Naive B cell (primary cell): ENCODE measurements at places on chromosomes 12 and 14. TPM values are rescaled to one million over a fixed set of nuclear protein-coding genes. Genes with fewer than 3 reads are reported as not detected.

Gene PMCH
- not detected for polyA plus RNA-seq

Gene AJUBA
- not detected for polyA plus RNA-seq

Gene HOXC9
- not detected for polyA plus RNA-seq

Gene UTP20
- 8.5 TPM for polyA plus RNA-seq

Gene BCL11B
- not detected for polyA plus RNA-seq

Gene MYF6
- 1.1 TPM for polyA plus RNA-seq

- peaks cover 74% of the 10 kb centered on the region for H3K4me1 ChIP-seq
- H3K27me3 ChIP-seq, result peaks cover 6% of the 10 kb centered on the region
- H3K27ac ChIP-seq, result peak overlapping the region; percentile 94
- no peaks in the 10 kb centered on the region for H3K36me3 ChIP-seq
- no peak overlapping the region for H3K4me3 ChIP-seq
- DNase-seq, result no peak
Measured at GRCh38 chr14:64508215-64508776, 3.7 kb downstream of the ZBTB1 start.

GRCh38 chr14:28116716-28117115 lies 649.9 kb upstream of the FOXG1 start:
- no peak overlapping the region for H3K4me3 ChIP-seq
- no peaks in the 10 kb centered on the region for H3K4me1 ChIP-seq
- no peak overlapping the region for H3K27ac ChIP-seq
- H3K27me3 ChIP-seq, result no peaks in the 10 kb centered on the region

GRCh38 chr14:62592877-62593276 lies 452.4 kb downstream of the KCNH5 start:
- no peak overlapping the region for H3K27ac ChIP-seq
- H3K4me1 ChIP-seq, result no peaks in the 10 kb centered on the region
- H3K4me3 ChIP-seq, result no peak overlapping the region

- DNase-seq, result no peak
- H3K4me3 ChIP-seq, result no peak overlapping the region
- no peak overlapping the region for H3K27ac ChIP-seq
- H3K4me1 ChIP-seq, result peaks cover 32% of the 10 kb centered on the region
- H3K36me3 ChIP-seq, result peaks cover 16% of the 10 kb centered on the region
- H3K27me3 ChIP-seq, result no peaks in the 10 kb centered on the region
Measured at GRCh38 chr14:95132760-95133159, 24.6 kb downstream of the DICER1 start.

DNA sequence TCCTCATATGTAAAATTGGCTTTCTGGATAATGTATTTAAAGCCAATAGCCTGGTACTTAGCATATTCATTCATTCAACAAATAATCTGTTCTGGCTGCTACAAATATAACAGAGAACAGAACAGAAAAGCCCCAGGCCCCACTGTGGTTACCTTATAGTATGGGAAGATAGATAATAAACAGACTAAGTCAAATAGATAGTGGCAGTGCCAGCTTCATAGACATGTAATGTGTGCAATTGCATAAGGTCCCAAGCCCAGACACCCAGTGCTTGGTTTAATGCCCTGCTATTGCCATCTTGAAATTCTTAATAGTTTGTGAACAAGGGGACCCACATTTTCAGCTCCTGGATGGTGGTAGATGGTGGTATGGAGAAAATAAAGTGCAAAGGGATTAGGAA lies 320.2 kb upstream of the USP15 start:
- H3K27ac ChIP-seq, result no peak overlapping the region
- H3K4me3 ChIP-seq, result peak overlapping the region; percentile 27
- no peaks in the 10 kb centered on the region for H3K36me3 ChIP-seq
- H3K4me1 ChIP-seq, result no peaks in the 10 kb centered on the region
- no peak for DNase-seq

GRCh38 chr14:24289649-24290280 lies 9.8 kb downstream of the DHRS1 start:
- H3K27ac ChIP-seq, result no peak overlapping the region
- H3K27me3 ChIP-seq, result no peaks in the 10 kb centered on the region
- no peak overlapping the region for H3K4me3 ChIP-seq
- peaks cover 13% of the 10 kb centered on the region for H3K4me1 ChIP-seq

DNA sequence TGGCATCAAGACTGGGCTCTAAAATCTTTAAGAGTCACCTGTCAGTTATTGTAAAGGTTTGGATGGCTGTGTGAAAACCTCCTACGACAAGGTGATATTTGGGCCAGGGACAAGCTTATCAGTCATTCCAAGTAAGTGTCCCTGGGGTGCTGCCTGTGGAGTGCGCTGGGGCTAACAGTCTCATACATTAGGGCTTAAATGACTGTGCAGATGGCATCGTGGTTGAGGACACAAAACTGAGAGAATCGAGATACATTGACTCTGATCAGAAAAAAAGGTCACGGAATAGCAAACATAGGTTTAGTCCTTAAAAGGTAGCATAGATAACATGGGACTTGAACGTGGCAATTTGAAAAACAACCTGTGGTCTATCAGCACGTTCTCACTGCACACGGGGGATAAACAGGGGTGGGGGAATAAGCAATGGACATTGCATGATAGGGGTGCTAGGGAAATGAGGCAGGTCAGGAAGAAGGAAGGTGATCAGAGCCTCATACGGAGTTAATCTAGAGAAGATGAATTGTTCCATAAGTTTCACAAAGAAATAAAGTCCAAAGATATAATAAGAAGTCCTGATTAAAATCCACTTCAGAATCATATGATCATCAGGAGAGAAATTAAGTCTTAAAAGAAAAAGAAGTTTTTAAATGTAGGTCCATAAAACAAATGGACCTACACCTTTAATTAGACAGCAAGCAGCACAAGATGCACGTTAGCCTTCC lies 100.3 kb downstream of the DAD1 start:
- no peaks in the 10 kb centered on the region for H3K27me3 ChIP-seq
- H3K27ac ChIP-seq, result peak overlapping the region; percentile 8
- H3K36me3 ChIP-seq, result no peaks in the 10 kb centered on the region
- peaks cover 34% of the 10 kb centered on the region for H3K4me1 ChIP-seq
- no peak overlapping the region for H3K4me3 ChIP-seq
- DNase-seq, result no peak

- DNase-seq, result no peak
- peaks cover 4% of the 10 kb centered on the region for H3K36me3 ChIP-seq
- peaks cover 2% of the 10 kb centered on the region for H3K4me1 ChIP-seq
- no peak within 1 kb of the TSS for H3K27ac ChIP-seq
- H3K27me3 ChIP-seq, result peaks cover 46% of the 10 kb centered on the region
- no peak within 1 kb of the TSS for H3K4me3 ChIP-seq
Measured at GRCh38 chr12:46825591-46826414, at the start of gene SLC38A4. Gene SLC38A4, minus strand, starts transcription at chr12:46825997. Its CDS starts 32,926 bp downstream, at chr12:46793071.

DNA sequence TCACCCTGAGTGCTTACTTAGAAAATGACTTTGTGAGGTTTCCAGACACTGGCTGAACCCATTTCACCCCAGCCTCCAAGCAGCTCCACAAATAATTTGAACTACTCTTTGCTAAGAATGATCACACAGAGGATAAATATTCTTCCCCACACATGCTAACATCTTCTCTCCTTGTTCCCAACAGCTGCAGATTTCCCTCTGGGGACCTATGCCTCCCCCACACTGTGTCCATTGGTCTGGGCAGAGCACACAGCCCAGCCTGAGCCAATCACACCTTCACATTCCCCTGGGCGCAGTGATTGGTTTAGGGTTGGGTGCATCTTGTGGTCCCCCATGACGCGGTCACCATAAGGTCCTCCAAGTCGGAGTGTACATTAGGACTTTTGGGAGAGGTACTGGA lies 6.9 kb downstream of the SDR9C7 start:
- H3K4me1 ChIP-seq, result peaks cover 6% of the 10 kb centered on the region
- H3K27me3 ChIP-seq, result peaks cover 12% of the 10 kb centered on the region
- H3K36me3 ChIP-seq, result no peaks in the 10 kb centered on the region
- H3K27ac ChIP-seq, result no peak overlapping the region
- H3K4me3 ChIP-seq, result no peak overlapping the region

GRCh38 chr12:130655881-130656280 lies 60.2 kb downstream of the RIMBP2 start:
- H3K4me1 ChIP-seq, result peaks cover 4% of the 10 kb centered on the region
- H3K27ac ChIP-seq, result no peak overlapping the region
- no peaks in the 10 kb centered on the region for H3K36me3 ChIP-seq
- no peak for DNase-seq
- no peak overlapping the region for H3K4me3 ChIP-seq
- H3K27me3 ChIP-seq, result peaks cover 19% of the 10 kb centered on the region

DNA sequence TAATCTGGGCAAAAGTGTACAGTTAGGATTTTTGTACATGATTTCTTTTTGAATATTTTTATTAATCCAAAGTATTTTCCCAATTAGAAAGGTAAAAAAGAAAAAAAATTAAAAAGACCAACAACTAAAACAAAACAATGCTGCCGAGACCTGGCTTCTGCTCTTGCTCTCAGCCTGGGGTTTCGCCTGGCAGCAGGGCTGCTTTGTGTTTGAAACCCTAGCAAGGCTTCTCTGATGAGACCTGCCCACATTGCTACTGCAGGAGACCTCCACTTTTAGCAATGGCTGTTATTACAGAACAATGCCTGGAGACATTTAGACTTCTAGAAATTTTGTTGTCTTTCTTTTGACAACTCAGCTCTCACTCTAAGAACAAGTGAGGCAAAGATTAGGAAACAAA lies 1153.0 kb upstream of the TMEM132C start:
- H3K27me3 ChIP-seq, result no peaks in the 10 kb centered on the region
- H3K36me3 ChIP-seq, result no peaks in the 10 kb centered on the region
- H3K27ac ChIP-seq, result no peak overlapping the region
- no peaks in the 10 kb centered on the region for H3K4me1 ChIP-seq
- H3K4me3 ChIP-seq, result no peak overlapping the region

GRCh38 chr12:62290846-62291245 lies 30.6 kb downstream of the USP15 start:
- no peak overlapping the region for H3K4me3 ChIP-seq
- no peak overlapping the region for H3K27ac ChIP-seq
- H3K36me3 ChIP-seq, result peaks cover 52% of the 10 kb centered on the region

DNA sequence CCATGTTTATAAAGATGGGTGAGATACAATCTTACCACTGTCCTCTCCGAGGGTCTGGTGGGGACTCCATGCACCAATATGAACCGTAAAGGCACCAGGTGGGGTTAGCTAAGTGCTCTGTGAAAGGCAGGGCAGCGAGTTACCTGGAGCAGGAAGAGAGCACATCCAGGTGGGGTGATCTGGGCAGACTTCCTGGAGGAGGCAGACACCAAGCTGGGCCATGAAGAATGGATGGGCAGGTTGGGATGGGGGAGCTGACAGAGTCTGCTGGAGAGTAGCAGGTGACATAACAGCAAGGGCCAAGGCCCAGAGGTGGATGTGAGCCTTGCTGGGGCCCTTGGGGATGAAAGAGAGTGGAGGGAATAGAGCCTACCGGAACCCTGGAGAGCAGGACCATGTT lies 45.9 kb downstream of the RIN3 start:
- peak overlapping the region; percentile 70 for H3K27ac ChIP-seq
- peaks cover 28% of the 10 kb centered on the region for H3K4me1 ChIP-seq
- H3K4me3 ChIP-seq, result no peak overlapping the region
- H3K36me3 ChIP-seq, result peaks cover 7% of the 10 kb centered on the region

DNA sequence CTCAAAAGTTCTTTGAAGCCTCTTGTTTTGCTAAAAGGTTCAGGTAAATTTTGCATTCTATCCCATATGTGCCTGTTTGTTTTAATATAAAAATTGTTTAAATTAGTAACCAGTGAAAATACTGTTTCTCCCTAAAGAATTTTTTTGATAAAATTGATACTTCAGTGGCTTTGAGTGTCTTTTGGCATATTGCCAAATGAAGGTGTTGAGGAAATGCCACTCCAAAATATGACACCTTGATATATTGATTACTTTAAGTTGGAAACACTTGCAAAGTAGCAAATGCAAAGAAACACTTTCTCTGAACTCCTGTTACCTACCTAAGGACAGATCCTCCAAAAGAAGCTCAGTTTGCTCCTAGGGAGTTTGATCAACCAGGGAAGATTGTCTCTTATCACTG lies 8.4 kb downstream of the STYX start:
- peaks cover 20% of the 10 kb centered on the region for H3K36me3 ChIP-seq
- DNase-seq, result no peak
- no peak overlapping the region for H3K4me3 ChIP-seq
- H3K27me3 ChIP-seq, result no peaks in the 10 kb centered on the region
- peak overlapping the region; percentile 51 for H3K27ac ChIP-seq
- H3K4me1 ChIP-seq, result peaks cover 41% of the 10 kb centered on the region

GRCh38 chr12:131818821-131819585 lies 9.2 kb upstream of the MMP17 start:
- DNase-seq, result no peak
- H3K27ac ChIP-seq, result peak overlapping the region; percentile 60

DNA sequence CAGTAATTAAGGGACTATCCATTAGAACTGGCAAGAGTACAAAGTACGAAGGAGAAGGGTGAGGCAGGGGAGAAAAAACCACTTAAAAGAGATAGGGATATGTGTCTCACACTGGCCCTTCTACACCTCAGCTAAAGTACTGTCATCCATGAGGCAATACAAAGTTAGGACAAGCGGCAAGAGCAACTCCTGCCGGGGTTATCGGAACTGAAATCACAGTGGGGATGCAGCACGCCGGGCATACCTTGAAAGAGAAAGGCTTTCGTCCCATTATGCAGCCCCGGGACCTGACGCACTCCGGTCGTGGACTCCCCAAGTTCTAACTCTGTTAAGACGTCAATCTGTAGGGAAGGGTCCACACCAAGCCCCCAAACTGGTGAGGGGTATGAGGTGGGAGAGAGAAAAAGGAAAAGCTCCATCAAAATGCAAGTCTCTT lies 1.1 kb downstream of the NELL2 start:
- no peak overlapping the region for H3K27ac ChIP-seq
- DNase-seq, result no peak
- H3K4me3 ChIP-seq, result peak overlapping the region; percentile 75
- no peaks in the 10 kb centered on the region for H3K36me3 ChIP-seq

DNA sequence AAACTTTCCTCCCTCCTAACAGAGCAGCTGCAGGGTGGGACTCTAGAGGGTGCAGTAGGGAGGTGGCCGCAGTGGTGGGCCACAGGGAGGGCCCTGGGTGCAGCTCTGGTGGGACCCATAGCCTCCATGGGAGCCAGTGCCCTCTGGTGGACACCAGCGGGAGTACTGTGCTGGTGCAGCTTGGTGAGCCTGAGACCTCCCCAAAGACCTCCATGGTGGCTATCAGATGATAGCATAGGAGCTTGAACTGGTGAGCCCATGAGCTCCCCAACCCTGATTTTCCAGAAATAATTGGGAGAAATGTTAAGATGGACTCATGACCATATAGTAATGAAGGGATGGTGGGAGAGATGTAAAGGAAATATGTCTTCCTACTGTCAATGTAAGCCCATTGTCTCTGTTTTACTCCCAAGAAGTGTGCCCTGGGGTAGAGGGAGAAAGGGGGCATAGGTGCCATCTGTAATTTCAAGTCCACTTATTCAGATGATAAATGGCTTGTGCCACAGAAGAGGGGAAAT lies 98.7 kb downstream of the GAS2L3 start:
- no peaks in the 10 kb centered on the region for H3K36me3 ChIP-seq
- no peak overlapping the region for H3K4me3 ChIP-seq
- no peak overlapping the region for H3K27ac ChIP-seq
- DNase-seq, result no peak
- H3K27me3 ChIP-seq, result peaks cover 10% of the 10 kb centered on the region
- H3K4me1 ChIP-seq, result no peaks in the 10 kb centered on the region
